ENCODE measurements at places on chromosomes 13 and 19. TPM values are rescaled to one million over a fixed set of nuclear protein-coding genes. Genes with fewer than 3 reads are reported as not detected.

The WDR88 gene
- total RNA-seq, result not detected

The ZNF552 gene
- 6.5 TPM for total RNA-seq

The ZNF880 gene
- total RNA-seq, result 11.0 TPM

The CEACAM19 gene
- total RNA-seq, result 13.0 TPM

The MCF2L gene
- total RNA-seq, result 0.58 TPM

The QPCTL gene
- total RNA-seq, result 17.6 TPM

The CEACAM4 gene
- total RNA-seq, result not detected

The OVOL3 gene
- not detected for total RNA-seq

The CBLC gene
- total RNA-seq, result not detected

The TRAPPC6A gene
- 12.6 TPM for total RNA-seq

The PSG3 gene
- total RNA-seq, result not detected

Data from endothelial cell of umbilical vein (primary cell).